ENCODE measurements at places on chromosomes 5 and 9. TPM values are rescaled to one million over a fixed set of nuclear protein-coding genes. Genes with fewer than 3 reads are reported as not detected.

GRCh38 chr5:138573949-138574670 is 1.1 kb downstream of the HSPA9 start:
- DNase-seq: no peak
- peaks cover 2% of the 10 kb centered on the region for H3K4me1 ChIP-seq
- peak overlapping the region; percentile 93 for H3K4me3 ChIP-seq
- H3K27me3 ChIP-seq: no peaks in the 10 kb centered on the region

GRCh38 chr5:6391151-6391550 is 12.8 kb upstream of the MED10 start:
- H3K36me3 ChIP-seq: no peaks in the 10 kb centered on the region
- H3K27ac ChIP-seq: no peak overlapping the region
- no peaks in the 10 kb centered on the region for H3K4me1 ChIP-seq
- H3K27me3 ChIP-seq: no peaks in the 10 kb centered on the region

DNA sequence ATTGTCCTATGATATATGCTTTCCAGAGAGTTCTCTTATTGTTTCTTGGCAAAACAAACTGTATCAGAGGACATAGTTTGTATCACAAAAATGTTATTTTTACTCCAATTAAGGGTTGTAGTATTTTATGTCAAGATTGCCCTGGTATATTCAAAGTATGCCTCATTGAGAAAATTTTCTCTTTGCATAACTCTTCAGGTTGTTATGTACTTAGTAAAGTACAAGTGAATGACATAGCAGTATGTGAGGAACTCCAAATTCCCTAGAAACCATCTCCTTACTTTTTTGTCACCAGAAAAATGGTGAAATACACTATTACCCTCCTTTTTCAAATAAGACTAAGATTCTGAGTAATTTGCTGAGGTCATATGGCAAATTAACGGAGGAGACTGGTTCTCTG is 355.3 kb downstream of the NFIB start:
- H3K27ac ChIP-seq: no peak overlapping the region
- peaks cover 1% of the 10 kb centered on the region for H3K4me1 ChIP-seq
- H3K27me3 ChIP-seq: no peaks in the 10 kb centered on the region
- no peaks in the 10 kb centered on the region for H3K36me3 ChIP-seq

DNA sequence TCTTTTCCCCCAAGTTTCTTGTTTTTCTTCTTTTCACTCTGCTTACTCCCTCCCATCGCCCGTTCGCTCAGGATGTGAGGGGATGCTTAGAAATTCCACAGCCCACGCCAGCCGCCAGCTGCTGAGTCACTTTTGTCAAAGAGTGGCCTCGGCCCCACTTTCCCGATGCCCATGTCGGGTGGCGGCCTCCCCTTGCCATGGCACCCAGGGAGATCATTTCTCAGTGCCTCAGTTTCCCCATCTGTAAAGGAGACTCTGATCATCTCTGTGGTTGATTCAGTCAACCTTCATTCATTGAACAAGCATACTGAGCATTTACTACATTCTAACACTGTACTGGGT is 353 bp upstream of the PDGFRB start:
- no peaks in the 10 kb centered on the region for H3K27me3 ChIP-seq
- peak overlapping the region; percentile 9 for H3K27ac ChIP-seq
- H3K36me3 ChIP-seq: no peaks in the 10 kb centered on the region
- H3K4me1 ChIP-seq: no peaks in the 10 kb centered on the region

RUSC2 gene
- total RNA-seq: 112 TPM

ARHGEF37 gene
- total RNA-seq: 9.7 TPM
